Activated CD4-positive, alpha-beta T cell treated with anti-CD3 and anti-CD28 coated beads, Interleukin-2, Interleukin-4, amounts not matched to agents 100 ng/mL and 50 ng/mL, durations not matched to agents 16 hours and 8 hours (primary cell): ENCODE measurements at places on chromosomes 2 and 18.

DNA sequence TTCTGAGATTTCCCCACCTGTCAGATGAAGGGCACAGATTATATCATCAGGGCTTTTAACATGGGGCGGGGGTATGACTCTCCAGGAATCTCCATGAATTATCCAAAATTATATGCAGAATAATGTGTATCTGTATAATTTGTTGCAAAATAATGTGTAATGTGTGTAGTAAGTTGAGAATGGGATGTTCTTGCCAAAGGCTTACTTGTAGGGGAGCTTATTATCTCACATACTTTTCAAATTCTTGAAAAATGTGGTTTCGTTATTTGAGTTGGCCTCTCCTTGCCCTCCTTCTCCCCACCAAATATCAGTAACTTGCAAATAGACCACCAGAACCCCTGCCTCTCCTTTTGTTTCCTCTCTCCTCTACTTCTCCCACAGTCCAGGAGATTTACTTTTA, 35.6 kb downstream of the UBR3 start:
- DNase-seq: no peak

- no peak for DNase-seq
These were observed 24.0 kb upstream of the PAIP2B start for GRCh38 chr2:71250935-71251334.

DNA sequence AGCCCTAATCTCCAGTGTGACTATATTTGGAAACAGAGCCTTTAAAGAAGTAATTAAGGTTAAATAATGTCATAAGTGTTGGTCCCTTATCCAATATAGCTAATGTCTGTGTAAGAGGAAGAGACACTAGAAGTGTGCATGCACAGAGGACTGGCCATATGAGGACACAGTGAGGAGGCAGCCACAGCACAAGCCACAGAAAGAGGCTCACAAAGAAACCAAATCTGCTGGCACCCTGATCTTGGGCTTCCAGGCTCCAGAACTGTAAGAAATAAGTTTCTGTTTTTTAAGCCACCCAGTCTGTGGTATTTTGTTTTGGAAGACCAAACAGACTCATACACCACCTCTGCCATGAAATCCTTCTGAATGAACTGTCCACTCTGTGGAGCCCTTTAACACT, 186.4 kb upstream of the SLC39A10 start:
- no peak for DNase-seq

GRCh38 chr2:3217646-3218045, 160.0 kb downstream of the EIPR1 start:
- no peak for DNase-seq

DNA sequence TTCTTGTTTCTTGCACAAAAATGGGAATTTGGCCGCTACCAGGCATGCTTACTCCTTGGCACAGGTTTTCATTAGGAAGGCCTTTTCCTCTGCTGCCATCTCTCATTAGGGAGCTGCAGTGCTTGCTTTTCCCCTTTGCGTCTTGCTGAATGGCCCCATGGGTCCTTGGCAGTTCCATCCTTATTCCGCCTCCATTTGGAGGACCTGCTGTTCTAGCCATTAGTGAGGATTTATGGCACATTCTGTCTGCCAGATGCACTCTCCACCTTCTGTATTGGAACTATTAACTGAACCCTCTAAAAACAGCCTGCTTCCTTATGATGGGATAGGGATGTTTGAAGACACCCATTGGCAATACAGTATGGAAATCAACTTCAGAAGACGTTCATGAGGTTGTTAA, 103.5 kb upstream of the NOSTRIN start:
- DNase-seq: no peak

GRCh38 chr2:143084462-143084861, 44.8 kb upstream of the ARHGAP15 start:
- no peak for DNase-seq

- no peak for DNase-seq
These were observed 52.9 kb upstream of the EML6 start for GRCh38 chr2:54670485-54671009.

DNA sequence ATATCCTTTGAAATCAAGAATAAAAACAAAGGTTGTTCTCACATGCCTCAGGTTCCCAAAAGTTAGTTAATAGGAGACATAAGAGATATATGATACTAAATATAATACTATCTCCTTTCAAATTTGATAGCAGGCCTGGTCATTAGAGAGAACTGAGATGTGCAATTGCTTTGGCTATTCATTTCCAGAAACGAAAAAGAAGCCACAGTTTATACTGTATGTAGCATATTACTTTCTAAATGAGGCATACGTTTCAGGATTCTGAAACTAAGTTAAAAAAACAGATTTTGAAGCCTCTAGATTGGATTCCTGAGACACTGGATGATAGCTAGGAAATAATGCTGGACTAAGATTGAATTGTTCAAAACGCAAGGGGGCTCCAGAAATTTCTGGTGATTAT, 7.1 kb downstream of the PPP1R1C start:
- DNase-seq: peak; percentile 27

GRCh38 chr2:230900336-230900995, 24.6 kb downstream of the GPR55 start:
- DNase-seq: no peak

DNA sequence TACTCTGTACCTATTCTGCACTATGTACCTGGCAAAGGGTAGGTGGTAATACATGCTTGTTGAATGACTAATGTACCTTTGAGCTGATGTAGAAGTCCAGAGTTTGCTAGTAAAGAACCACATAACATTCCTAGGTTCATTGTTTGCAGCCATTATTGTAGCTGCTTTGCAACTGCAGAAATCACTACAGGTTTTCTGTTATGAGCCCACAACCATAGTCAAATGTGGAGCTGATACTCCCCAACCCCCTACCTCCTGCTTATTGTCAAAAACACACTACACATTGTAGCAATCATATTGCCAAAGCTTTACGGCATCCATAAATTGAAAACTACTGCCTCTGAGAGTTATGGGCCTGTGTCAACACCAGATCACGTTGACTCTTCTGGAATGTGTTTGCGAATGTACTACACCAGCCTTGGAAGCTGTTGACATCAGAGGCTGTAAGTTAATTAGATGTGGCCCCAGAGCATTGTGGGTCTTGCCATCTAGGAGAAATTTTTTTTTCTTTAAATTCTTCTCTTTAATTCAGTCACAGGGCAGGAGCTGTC, 187.0 kb downstream of the AGPS start:
- no peak for DNase-seq

GRCh38 chr2:98852932-98853331, 83.1 kb downstream of the CRACDL start:
- no peak for DNase-seq

DNA sequence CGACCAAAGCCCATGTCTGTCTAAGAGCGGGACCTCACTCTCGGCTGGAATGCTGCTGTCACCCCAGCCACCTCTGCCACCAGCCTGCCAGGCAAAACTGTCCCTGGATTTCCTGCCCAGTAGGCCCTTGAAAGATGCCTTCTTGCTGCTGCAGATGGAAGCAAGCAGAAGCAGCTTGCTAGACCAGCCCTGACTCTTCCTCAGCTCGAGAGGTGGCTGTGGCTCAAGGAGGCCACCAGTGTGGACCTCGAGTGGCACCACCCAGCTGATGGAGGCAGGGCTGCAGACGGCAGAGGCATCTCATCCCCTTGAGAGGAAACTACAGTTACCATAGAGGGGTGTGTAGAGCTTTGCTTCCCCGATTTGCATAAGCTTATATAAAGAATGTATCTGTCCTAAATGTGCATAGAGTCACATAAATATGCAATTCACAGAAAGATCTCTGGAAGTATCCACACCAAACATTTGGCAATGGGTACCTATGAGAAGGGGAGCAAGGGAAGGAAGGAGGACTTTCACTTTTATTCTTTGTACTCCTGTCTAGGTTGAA, 20.6 kb downstream of the ADCY3 start:
- DNase-seq: no peak

- DNase-seq: no peak
These were observed 17.0 kb upstream of the TTN start for GRCh38 chr2:178824181-178824580.

- DNase-seq: no peak
These were observed 54.8 kb downstream of the GALNT14 start for GRCh38 chr2:31083234-31083993.

GRCh38 chr2:173205375-173205774, 129.7 kb downstream of the MAP3K20 start:
- DNase-seq: no peak

GRCh38 chr2:3741867-3742602, 38.7 kb downstream of the DCDC2C start:
- DNase-seq: no peak

DNA sequence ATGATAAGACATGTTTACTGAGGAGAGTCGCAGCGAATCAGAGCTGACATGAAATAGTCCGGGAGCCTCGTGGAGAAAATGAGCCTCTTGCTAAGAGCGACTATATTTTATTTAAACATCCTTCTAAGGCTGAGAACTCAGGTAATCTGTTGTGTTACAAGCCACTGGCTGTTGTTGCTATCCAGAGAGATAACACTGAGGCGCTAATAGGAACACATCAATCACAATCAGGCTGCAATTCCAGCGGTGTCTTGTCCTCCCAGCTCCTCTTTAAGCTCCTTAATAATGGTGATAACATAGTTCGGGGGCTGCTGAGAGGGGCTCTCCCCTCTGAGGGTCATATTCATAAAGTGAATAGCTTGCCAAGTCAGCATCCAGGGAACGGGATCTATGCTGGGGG, 95.1 kb downstream of the INSIG2 start:
- no peak for DNase-seq

- no peak for DNase-seq
These were observed 69.9 kb upstream of the HK2 start for GRCh38 chr2:74763962-74764428.

- no peak for DNase-seq
These were observed 391.7 kb downstream of the TNS1 start for GRCh38 chr2:217611056-217611455.

- DNase-seq: no peak
These were observed 331.9 kb downstream of the PDE11A start for GRCh38 chr2:177740700-177741099.

- peak; percentile 36 for DNase-seq
These were observed 80.3 kb downstream of the DYNAP start for GRCh38 chr18:54671291-54671881.

- DNase-seq: no peak
These were observed 189.1 kb upstream of the COL3A1 start for GRCh38 chr2:188785061-188785460.

DNA sequence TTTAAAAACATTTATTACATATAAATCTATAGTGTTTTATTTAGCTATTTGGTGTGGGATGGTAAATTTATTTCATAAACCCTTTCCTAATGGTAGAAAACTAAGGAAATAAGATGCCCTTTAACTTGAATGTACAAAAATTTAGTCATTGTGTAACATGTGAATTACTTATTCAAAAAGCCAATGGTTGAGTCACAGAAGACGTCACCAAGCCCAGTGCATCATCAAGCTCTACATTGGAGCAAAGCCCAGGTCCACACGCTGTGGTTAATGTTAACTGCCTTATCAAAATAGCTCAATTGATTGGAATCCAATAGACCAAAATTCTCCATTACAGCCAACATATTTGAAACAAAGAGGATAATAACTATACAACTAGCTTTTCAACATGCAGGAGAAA, 145.5 kb upstream of the LYPD1 start:
- DNase-seq: no peak

GRCh38 chr2:236852100-236852976, 233.4 kb upstream of the COPS8 start:
- no peak for DNase-seq

GRCh38 chr18:80133124-80133523, 24.1 kb downstream of the ADNP2 start:
- DNase-seq: no peak

DNA sequence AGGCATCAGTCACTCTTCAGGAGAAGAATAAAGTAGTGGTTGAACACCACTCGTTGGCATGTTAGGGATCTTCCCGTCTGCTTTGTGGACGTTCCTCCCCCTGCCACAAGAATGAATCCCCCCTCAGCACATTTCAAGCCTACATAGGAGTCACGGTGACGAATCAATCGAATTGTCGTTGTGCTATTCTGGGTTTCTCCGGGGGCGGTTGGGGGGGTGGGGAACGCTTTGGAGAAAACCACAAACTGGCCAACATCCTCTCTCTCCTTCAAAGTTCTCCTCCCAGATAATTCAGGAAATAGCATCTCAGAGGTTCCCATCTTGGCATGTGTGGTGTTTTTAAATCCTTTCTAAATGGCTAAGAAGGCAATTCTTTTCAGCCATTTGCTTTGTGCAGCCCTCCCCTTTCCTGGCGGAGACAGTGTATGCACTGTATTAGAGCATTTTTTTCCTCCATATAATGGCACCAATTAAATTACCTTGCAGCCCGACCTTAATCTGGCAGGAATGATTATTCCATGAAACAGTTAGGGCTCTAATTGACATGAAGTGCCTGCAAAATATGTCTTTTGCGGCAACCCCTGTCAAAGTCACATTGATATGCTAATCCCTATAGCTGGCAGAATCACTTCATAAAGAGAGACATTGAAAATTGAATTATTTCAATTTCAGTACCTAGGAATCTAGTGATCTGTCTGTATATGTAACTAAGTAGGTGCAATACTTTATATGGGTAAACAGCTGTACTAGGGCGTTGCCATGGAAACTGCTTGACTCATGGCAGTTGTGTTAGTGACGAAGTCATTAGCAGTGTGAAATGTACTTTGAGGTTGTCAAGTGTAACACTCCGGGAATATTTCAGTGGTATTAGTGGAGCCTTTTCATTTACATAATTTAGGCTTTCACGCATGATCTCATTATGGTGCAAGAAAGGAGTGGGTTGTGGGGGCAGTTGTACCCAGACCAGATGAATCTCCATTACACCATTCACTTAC, 323.4 kb upstream of the SLC14A2 start:
- no peak for DNase-seq

GRCh38 chr2:101863534-101863933, 128.2 kb upstream of the IL1R2 start:
- DNase-seq: no peak

GRCh38 chr2:100034431-100034830, 108.0 kb downstream of the AFF3 start:
- DNase-seq: no peak

- DNase-seq: no peak
These were observed 70.9 kb downstream of the AFF3 start for GRCh38 chr2:100071335-100072043.

DNA sequence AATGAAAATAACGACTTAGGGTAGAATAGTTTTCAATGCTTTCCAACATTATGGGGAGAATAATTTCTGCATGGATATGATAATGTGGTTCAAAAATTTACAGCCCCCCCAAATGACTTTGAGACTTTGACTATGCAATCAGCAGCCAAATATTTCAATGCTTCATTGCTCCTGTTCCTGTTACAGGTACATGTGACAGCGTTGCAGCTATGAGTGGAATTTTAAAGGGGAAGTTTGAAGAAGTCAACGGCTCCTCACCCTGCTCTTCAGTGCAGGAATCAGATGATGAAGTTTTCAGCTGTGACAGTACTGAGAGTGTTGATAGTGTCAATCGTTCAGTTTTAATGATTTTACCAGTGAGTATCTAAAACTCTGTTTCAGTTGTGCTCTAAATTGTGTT, 25.1 kb downstream of the CSRNP3 start:
- no peak for DNase-seq

DNA sequence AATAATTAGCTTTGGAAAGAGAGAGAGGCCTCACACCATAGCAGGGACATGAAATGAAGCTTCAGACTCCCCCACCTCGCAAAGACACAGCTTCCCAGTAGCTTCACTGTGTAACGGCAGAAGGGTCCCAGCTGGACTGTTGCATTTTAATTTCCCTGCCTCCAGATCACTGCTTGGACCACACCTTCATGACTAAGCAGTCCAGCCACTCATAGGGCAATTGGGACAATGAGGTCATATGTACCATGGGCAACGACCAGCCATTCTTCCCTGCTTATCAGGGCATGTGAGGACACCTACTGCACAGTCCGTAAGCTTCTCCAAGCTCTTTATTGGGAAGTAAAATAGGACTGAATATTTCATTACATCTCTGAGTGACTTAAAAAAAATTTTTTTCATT, 183.0 kb downstream of the MREG start:
- no peak for DNase-seq
